Fibroblast of skin of scalp (primary cell): ENCODE measurements at places on chromosomes 11 and 22.
A peak's percentile ranks its signal among the peaks of the same experiment; 100 is the strongest.

- peak; percentile 20 for DNase-seq
These were observed 19.7 kb downstream of the ALX4 start for GRCh38 chr11:44290208-44290607.

DNA sequence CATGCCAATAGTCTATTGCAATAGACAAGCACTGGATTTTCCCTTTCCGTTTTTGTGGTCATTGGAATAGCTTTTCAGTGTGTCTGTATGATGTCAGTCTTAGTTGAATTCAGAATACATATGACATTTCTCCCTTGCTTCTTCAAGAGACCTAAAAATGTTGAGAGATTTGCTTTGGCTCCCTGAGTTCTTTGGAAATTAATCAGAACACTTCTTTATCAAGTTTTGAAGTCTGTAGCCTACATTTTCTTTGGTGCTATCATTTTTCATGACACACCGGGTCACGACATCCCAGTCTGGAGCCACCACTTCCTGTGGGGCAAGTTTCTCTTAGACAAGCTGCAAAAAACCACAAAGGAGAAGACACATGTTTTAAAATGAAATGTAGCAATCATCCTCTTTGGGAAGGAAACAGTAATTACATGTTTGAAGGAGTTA, 847.1 kb downstream of the OPCML start:
- DNase-seq, result peak; percentile 90

GRCh38 chr11:44883277-44883676, 67.4 kb downstream of the TP53I11 start:
- no peak for DNase-seq

GRCh38 chr11:2342981-2343380, 34.1 kb upstream of the CD81 start:
- DNase-seq, result no peak

GRCh38 chr22:42889304-42889703, 32.2 kb upstream of the ARFGAP3 start:
- DNase-seq, result no peak

DNA sequence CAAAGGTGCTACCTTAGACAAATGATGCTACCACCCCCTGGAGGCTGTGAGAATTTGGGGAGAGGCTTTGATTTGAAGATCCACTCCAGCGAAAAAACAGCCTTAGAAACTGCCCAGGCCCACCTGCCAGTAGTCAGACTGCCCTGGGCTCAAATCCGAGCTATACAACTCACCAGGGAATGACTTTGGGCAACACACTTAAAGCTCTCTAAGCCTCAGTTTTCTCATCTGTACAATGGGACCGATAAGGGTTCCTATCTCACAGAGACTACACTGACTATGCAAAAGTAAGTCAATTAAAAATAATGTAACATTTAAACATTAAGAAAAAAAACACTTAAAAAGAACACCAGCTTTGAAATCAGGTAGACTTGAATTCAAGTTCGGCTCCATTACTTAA, 19.9 kb downstream of the VWCE start:
- no peak for DNase-seq

GRCh38 chr11:44979543-44980399, 29.1 kb upstream of the TP53I11 start:
- DNase-seq, result no peak

DNA sequence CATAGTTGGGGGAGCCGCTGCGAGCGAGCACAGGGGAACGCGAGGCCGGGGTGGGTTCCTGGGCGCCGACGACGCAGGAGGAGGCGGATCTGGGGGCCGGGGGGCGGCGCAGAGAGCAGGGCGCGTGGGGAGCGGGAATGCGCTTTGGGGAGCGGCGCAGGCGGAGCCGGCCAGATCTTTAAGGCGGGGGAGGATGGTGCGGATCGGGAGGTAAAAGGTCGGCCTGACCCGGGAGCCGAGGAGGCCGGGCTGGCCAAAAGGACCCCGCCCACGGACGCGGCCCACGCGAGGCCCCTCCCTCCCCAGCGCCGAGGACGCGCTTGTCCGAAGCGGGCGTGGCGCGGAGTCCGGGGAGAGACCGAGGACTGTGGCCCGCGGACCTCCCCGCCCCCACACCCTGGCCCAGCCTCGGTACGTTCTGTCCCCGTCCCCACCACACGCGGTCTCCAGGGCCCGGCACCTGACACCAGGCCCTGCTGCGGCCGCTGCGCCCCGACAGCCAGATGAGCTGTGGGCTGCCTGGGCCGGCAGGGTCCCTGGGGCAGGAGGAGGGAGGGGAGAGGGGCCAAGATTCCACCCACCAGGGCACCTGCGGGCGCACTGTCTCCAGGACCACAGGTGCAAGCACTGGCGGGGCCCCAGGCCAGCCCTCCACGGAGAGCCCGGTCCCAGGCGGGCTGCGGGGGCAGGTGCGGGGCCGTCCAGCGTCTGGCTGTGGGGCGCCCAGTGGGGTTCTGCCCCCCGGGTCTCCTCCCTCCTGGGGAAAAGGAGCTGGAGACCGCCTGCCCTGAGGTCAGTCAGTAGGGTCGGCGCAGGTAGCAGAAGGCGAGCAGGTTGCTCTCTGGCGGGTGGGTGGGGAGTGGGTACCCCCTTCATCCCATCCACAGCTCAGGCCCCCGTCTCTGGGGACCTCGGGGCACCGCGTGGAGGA, 10.9 kb downstream of the PIM3 start:
- peak; percentile 29 for DNase-seq

DNA sequence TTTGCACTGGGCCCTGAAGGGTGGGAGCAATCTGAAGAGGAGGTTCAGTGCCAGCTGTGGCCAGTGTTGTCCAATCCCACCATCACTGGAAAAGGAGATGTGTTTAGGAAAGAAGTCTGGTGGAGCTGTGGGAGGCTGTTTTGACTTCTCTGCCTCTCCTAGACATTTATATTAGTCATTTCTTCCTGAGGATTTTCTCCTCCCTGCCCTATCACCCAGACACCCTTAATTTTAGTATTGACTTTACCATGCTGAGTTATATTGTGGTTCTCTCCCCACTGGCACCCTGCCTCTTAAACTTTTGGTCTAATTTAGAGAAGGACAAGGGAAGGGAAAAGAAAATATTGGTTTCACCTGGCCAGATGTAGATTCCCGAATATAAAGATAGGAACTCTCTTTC, 159.1 kb downstream of the WNT11 start:
- DNase-seq, result peak; percentile 32

- peak; percentile 94 for DNase-seq
These were observed 4.4 kb downstream of the BCL9L start for GRCh38 chr11:118921121-118921928.

DNA sequence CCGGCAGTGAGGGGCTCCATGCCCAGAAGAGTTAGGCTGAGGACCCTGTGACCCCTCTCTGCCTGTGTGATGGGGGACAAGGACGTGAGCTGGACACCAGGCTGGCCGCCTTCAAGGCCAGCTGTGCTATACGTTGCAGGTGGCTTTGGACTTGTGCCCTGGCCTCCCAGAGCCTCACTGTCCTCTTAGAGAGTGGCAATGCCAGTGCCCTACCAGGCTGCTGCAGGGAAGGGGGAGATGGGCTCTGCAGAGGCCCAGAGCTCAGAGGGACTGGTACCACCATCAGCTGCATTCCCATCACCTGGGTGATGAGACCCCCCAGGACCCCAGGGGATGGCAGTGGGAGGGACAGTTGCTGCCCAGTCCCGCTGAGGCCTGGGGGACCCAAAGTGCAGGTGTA, 90.4 kb upstream of the SHISAL1 start:
- DNase-seq, result no peak

DNA sequence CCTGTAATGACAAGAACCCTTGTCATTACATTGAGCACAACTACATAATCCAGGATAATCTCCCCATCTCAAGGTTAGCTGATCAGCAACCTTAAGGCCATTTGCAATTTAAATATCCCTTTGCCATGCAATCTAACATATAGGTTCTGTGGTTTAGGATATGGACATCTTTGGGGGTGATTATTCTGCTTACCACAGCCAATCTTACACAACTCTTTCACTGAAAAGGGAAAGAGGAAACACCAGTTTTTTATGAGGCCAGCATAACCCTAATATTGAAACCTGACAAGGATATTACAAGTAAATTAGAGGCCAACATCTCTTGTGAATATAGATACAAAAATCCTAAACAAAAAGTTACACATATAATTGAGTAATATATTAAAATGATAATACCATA, 78.5 kb downstream of the CYP2R1 start:
- no peak for DNase-seq

GRCh38 chr11:111352935-111353710, 26.0 kb downstream of the POU2AF1 start:
- no peak for DNase-seq

DNA sequence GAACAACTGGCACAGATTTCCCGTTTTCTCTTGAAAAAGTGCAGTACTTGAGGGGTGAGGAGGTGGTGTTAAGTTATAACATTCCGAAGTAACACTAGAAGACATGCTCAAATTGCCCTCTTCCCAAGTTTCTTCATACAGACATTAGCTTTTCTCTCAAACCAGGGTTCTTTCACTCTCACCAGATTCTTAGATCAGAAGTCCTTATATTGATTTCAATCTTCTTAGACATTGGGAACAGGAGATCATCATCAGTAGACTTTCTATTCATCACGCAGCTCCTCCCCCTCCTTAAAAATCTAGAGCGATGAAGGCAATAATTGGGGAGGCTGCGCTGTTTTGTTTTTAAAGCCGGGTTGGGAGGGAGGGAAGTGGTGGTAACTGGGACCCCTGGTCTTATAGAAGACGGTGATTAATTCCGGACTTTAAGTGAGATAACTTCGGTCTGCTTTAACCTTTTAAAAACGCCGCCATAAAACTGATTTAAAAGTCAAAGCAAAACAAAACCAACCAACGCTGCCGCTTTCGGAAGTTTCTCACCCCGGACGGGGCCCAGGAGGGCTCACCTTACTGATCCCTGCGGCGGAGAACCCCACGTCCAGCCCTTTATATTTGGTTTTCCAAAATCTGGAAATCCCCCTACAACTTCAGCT, 665 bp downstream of the USP28 start:
- peak; percentile 8 for DNase-seq

GRCh38 chr11:129608711-129609110, 206.9 kb upstream of the TMEM45B start:
- DNase-seq, result no peak

- no peak for DNase-seq
These were observed 15.0 kb downstream of the MRTFA start for GRCh38 chr22:40621309-40622151.

- peak; percentile 10 for DNase-seq
These were observed 69.1 kb upstream of the NTM start for GRCh38 chr11:131301306-131301705.

DNA sequence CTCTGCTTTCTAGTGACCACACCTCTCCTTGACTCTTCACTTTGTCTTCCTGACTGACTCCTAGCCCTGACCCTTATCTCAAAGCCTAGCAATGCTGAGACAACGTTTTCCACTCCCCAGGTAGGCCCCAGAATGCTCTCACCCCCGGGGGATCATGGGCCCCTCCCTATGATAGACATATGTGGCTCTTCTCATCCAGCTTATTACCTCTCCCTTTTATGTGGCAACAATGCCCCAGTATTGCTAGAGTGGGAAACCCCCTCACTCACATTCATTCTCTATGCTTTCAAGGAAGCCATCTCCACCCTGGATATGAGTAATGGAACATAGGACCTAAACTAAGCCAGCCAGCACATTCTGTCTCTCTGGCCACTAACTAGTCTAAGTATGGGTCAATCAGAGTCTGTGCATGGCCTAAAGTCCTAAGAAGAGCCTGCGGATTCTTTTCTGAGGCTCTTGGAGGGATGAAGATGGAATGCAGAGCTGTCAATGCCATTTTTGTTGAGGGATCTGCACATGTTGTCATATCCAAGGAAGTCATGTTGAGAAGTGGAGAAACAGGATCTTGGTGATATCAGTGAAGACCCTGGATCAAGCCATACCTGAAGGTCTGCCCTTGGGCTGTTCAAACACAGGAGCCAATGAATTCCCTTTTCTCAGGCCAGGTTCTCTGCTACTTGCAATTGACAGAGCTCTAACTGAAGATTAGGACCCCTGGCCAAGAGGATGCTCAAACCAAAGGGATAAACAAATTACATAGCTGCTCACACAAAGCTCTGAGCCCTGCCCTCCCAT, 79.8 kb upstream of the GRK3 start:
- DNase-seq, result no peak

GRCh38 chr11:76167590-76167989, 38.7 kb downstream of the WNT11 start:
- peak; percentile 46 for DNase-seq

DNA sequence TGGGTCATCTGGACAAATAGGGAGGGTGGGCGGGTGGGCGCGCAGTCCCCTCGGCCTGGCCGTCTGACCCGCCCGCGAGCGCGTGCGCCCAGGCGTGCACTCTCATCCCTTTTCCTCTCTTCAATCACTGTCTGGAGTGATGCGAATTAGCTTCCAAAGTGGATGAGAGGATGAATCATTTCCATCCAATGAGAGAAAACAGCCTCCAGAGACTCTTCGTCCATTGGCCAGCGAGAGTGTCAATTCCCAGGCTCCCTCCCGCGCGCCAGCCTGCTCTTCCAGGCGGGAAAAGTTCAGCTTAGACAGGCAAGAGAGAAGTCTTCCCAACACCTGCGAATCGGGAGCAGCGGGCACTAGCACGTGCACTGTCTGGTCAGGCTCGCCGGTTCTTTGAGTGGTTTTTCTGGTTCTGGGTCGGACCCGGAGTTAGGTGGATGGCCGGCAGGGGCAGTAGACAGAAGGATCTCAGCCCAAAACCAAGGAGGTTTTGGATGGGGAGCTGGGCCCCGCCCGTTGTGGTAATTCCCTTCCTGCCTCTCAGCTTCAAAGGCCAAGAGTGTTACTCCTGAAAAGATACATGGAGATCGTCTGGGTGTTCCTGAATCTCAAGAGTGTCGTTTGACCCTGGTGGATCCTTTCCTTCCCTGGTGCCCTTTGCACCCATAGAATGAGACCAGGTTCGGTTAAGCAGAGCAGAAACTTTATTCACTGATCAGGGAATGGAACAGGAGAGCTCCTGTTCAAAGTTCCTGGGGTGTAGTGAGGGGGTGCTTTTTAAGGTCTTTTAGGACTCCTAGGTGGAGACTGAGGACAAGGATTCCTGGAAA, 33.4 kb upstream of the GLYATL1 start:
- DNase-seq, result peak; percentile 95
